Fibroblast of the aortic adventitia (primary cell): ENCODE measurements at places on chromosomes 13 and 19. TPM values are rescaled to one million over a fixed set of nuclear protein-coding genes. Genes with fewer than 3 reads are reported as not detected.

CGB2 gene
- not detected in 2 replicates for total RNA-seq

LGI4 gene
- total RNA-seq = 0.09 and 3.7 TPM in 2 replicates

AMER2 gene
- total RNA-seq = not detected in 2 replicates

SPACA4 gene
- not detected in 2 replicates for total RNA-seq

ATP7B gene
- 1.3 and 1.5 TPM in 2 replicates for total RNA-seq

MIR17HG gene
- total RNA-seq = 4.7 and 8.8 TPM in 2 replicates

TIMM44 gene
- total RNA-seq = 36.5 and 40.7 TPM in 2 replicates

ZNF580 gene
- total RNA-seq = 6.3 and 10.0 TPM in 2 replicates

HCST gene
- total RNA-seq = 0.81 and 2.7 TPM in 2 replicates

ZNF729 gene
- not detected in 2 replicates for total RNA-seq

LSM14A gene
- total RNA-seq = 55.5 and 96.3 TPM in 2 replicates

ZNF790 gene
- 7.4 and 13.2 TPM in 2 replicates for total RNA-seq

GRK1 gene
- not detected in 2 replicates for total RNA-seq

GJB6 gene
- total RNA-seq = not detected in 2 replicates

ZNF93 gene
- 2.0 and 10.0 TPM in 2 replicates for total RNA-seq

CYP4F22 gene
- not detected in 2 replicates for total RNA-seq

ZSCAN5B gene
- total RNA-seq = 0.09 TPM in 1 of 2 replicates, not detected in the other

CLIP3 gene
- total RNA-seq = 7.4 and 20.1 TPM in 2 replicates

IL12RB1 gene
- total RNA-seq = not detected in 2 replicates

CNMD gene
- not detected in 2 replicates for total RNA-seq

ACTMAP gene
- 0.74 and 0.99 TPM in 2 replicates for total RNA-seq

KIR2DL1 gene
- not detected in 2 replicates for total RNA-seq

VAV1 gene
- not detected in 2 replicates for total RNA-seq

CEACAM21 gene
- total RNA-seq = not detected in 2 replicates

SIGLEC10 gene
- not detected in 2 replicates for total RNA-seq

PTPRH gene
- 6.5 and 7.8 TPM in 2 replicates for total RNA-seq

TSHZ3 gene
- 5.7 and 14.0 TPM in 2 replicates for total RNA-seq
